Activated CD4-positive, alpha-beta T cell treated with anti-CD3 and anti-CD28 coated beads, Interleukin-2, Interleukin-6, amounts not matched to agents 100 ng/mL and 50 ng/mL, durations not matched to agents 16 hours and 8 hours (primary cell): ENCODE measurements at places on chromosomes 1 and 21.

DNA sequence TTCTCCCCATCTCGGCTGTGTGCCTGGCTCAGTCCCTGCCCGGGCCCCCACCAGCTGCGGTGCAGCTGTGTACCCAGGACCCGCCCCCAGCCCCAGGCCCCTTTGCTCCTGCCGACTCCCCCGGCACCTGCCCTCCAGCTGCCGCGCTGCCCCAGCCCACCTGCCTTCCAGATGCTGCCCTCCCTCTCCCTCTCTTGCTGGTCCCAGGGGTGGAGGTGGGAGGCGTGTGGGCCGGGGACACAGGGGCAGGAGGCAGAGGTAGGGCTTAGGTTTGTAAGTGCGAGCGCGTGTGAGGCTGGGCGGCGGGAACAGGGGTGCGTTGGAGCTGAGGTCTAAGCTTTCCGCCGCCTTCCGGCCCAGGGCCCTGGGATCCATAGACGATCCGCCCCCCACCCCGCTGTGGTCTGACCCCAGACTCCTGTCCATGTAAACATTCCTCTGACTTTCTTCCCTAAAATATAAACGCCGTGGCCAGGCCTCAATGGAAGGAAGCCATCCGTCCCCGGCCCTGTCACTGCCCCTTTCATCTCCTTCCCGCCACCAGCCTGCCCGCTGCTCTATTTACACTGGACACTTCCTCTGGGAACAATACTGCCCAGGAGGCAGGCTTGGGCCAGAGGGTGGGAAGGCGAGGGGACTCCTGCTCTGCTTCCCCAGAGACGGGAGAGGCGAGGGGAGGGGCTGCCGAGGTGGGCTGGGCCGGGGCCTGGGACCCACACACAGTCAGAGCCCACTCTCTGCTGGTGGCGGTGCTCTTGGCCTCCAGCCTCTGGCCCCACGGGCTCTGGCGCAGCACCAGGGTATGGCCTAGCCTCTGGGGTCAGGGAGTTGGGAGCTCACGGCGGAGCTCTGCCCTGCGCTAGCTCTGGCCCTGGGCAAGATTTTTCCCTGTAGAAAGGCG lies 128.3 kb downstream of the CASZ1 start:
- DNase-seq: no peak

DNA sequence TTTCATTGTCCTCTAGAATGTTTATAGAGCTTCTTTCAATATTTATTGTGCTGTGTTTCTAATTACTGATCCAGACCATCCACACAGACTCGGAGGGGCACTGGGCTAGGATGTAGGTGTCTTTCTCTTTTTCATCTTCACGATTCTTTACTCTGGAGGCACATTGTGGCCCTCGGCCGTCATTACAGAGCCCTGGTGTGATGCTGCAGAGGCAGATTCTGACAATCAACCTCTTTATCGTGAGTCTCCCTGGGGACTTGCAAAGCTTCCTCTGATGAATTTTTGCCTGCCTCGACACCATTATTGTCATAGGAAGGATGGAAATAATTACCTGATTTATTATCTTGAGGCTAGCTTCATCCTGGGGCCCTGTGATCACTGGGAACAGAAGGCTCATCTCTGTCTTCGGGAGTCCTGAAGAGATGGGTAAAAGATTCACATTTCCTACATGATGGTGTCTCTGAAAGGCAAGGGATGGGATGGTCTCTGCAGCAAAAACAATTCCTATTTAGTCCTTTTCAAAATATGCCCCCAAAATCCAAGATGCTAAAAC lies 89.4 kb downstream of the SEC16B start:
- DNase-seq: no peak

- DNase-seq: no peak
These were observed 35.2 kb upstream of the MUTYH start for GRCh38 chr1:45375104-45376090.

- no peak for DNase-seq
These were observed 10.7 kb downstream of the PCAT6 start for GRCh38 chr1:202821467-202821866.

GRCh38 chr21:28311411-28312190 lies 681.1 kb downstream of the LTN1 start:
- no peak for DNase-seq

GRCh38 chr1:100612540-100612939 lies 74.6 kb downstream of the GPR88 start:
- no peak for DNase-seq

GRCh38 chr1:214658175-214658574 lies 55.2 kb downstream of the CENPF start:
- DNase-seq: no peak

GRCh38 chr1:228695015-228695955 lies 40.0 kb upstream of the RHOU start:
- DNase-seq: peak; percentile 33

DNA sequence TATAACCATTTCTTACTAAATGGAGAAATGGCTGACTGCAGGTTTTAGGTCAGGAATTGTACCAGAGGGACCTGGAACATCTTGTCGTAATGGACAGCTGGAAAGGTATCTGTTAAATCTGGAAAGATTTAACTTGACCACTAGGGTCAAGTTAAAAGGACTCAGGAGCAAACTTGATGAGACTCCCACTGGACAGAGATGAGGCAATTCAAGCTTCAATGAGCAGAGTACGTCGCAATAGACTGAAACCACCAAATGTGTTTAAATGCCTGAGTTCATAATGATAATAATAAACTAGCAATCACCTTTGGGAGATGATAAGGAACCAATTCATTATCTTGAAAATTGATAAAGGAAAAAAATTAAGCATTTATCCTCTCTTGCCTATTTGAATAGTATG lies 8.7 kb downstream of the IFNLR1 start:
- no peak for DNase-seq

GRCh38 chr1:154866257-154867063 lies 3.6 kb downstream of the KCNN3 start:
- no peak for DNase-seq

DNA sequence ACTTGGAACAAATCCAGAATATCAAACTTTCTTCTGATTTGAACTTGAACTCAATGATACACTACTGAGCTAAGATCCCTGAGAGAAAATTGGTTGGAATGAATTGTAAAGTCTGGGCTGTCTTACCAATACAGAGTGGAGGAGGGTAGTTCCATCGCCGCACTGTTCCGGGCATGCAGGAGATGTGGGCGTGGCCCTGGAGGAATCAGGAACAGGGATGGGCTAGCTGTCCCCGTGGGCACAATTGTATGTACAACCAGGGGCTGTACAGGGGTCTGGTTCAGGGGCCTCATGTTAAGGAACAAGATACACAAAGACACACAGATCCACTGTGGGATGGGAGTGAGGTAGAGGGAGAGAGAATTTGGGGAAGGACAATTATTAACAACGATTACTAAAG lies 144.3 kb downstream of the ZSCAN20 start:
- DNase-seq: no peak

DNA sequence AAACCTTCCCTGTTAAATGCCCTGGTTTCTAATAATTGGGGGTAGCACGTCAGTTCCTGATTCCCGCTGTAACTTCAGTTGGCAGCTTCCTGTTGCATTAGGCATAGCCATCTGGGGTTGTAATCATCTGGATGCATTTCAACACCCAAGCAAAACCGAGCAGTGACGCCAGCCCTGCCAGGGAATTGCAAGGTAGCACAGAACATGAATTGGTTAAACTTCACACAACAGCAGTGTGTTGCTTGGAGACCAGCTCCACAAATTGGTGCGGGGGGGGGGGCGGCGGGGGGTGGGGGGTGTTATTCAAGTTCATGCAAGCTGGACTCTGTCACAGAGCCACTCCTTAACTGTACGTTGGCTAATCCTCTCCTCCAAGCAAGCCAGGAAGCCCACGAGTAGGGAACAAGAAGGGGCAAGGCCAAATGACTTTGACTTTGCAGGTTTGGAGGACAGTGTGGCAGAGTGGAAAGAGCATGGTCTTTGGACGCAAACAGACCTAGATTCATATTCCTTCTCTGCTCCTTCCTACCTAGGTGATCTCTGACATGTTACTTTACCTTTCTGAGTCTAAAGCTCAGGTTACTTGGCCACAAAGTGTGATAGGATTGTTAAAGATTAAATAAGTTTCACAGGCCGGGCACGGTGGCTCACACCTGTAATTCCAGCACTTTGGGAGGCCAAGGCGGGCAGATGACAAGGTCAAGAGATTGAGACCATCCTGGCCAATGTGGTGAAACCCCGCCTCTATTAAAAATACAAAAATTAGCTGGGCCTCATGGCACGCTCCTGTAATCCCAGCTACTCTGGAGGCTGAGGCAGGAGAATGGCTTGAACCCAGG lies 4.7 kb downstream of the LAX1 start:
- no peak for DNase-seq

- DNase-seq: no peak
These were observed 138.5 kb upstream of the SYT6 start for GRCh38 chr1:114292194-114292593.

DNA sequence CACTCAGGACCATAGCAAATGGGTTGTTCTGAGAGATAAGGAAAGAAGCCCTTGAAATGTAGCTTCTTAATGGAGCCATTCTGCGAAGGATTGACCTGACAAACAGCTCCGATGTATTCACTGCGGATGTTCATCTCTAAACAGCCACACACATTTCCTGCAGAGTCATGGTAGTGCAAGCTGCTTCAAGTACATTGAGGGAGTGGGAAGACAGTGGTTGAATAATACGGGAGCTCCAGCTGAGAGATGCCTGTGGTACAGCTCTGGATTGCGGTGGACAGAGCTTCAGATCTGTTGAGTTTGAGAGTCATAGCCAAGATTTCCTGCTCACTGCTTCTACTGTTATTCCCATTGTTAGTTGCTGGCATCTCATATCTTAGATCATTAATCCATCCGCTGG lies 86.6 kb downstream of the ZBTB18 start:
- peak; percentile 1 for DNase-seq

GRCh38 chr1:156448134-156448967 lies 52.2 kb downstream of the MEF2D start:
- DNase-seq: no peak

DNA sequence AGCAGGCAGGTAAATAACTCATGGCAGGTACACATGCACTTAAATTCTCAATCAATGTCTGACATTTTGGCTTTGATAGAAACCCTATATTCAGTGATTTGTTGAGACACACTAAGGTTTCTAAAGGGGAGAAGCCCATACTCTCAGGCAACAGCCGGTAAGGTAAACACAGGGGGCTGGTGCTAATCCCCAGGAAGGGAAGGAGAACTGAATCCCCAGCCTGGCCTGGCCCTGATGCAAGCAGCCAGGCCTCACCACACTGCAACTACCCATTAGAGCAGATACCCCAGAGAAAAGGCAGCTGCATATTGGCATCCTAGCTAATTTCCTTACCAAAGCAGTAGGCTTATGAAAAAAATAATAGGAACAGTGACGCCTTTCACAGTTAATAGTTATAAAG lies 116.5 kb upstream of the LRRC7 start:
- DNase-seq: no peak

DNA sequence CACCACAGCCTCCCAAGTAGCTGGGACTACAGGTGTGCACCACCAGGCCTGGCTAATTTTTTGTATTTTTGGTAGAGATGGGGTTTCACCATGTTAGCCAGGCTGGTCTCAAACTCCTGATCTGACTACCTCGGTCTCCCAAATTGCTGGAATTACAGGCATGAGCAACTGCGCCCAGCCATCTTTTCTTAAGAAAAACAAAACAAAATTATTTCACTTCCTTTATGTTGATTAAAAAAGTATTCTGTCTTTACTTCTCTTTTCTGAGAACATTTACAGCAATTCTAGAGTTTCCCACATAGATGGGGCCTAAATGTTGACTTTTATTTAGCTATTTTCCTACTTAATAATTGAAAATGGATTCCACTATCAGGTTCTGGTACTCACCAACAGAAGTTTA lies 17.3 kb upstream of the TMEM183A start:
- no peak for DNase-seq
